ENCODE measurements at places on chromosomes 16 and 17. TPM values are rescaled to one million over a fixed set of nuclear protein-coding genes. Genes with fewer than 3 reads are reported as not detected.

GRCh38 chr17:17763136-17763535 is 73.7 kb downstream of the SREBF1 start:
- peak; percentile 53 for DNase-seq

DNA sequence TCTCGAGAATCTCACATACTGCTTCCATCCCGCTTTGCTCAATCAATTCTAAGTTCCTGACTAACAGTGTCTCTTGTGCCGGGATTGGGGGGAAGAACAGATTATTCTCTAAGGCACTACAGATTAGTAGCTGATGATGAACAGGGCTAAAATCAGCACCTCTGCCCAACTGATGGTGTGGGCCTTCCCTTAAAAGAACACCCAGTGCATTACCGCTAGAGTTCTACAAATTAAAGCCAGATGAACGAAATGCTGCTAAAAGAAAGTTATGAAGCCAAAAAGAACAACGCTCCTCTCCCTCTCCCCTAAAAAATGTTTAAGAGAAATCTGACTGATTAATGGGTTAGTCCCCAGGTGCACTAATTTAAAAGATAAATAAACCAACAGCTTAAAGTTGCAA is 4.4 kb downstream of the CDC27 start:
- no peak for DNase-seq

GRCh38 chr17:17022456-17022855 is 19.8 kb upstream of the MPRIP start:
- DNase-seq, result no peak

The RDM1 gene
- 0.48 TPM for total RNA-seq

The CPNE7 gene
- total RNA-seq, result not detected

The CYBA gene
- 24.7 TPM for total RNA-seq

The RNF112 gene
- total RNA-seq, result 0.95 TPM
